ENCODE measurements at places on chromosomes 16 and 17. TPM values are rescaled to one million over a fixed set of nuclear protein-coding genes. Genes with fewer than 3 reads are reported as not detected.

GRCh38 chr17:49734515-49735490, 27.0 kb upstream of the SLC35B1 start:
- no peak for DNase-seq

- DNase-seq, result peak; percentile 88
Measured at GRCh38 chr17:29219378-29220047, 27.1 kb upstream of the CRYBA1 start.

LUC7L3 gene
- 31.5 TPM for total RNA-seq

- DNase-seq, result peak; percentile 90
Measured at GRCh38 chr17:41492351-41492750, 2.6 kb upstream of the KRT36 start.

DNAJA2 gene
- 101 TPM for total RNA-seq

DNA sequence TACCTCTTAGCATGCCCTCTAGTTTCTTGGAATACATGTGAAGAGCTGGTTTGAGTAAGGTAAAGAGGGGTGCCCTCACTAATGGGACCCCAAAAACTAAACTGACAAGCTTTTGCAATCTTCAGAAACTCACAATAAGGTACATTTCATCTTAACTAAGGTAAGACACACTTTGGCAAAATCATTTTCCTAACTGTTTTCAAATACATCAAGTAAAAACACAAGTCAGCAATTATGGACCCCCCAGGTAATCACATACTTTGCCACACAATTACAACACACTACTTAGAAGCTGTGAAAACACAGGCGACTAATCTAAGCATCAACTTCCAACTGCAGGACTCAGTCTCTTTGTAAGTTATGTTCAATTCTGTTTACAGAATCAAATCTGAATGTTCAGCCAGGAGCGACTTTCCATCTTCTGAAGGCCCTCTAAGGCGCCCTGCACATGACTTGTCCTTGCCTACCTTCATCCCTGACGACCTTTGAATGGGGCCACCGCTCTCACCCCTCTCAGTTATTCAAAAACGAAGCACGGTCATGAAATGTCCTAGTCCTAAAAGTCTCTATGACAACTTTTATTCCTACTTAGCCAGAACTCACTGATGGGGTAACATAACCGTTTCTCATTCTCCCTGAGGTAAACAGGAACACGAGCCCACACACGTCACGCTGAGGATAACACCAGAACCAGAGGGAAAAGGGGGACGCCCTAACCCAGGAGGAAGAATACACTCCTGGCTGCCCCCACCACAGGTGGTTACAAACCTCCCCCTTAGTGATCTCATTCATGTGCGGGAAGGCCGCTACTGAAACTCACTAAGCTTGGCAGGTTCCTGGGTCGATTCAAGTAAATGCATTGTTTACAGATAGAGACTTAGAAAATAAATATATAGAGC, 5.5 kb downstream of the CREBBP start:
- no peak for DNase-seq

DNA sequence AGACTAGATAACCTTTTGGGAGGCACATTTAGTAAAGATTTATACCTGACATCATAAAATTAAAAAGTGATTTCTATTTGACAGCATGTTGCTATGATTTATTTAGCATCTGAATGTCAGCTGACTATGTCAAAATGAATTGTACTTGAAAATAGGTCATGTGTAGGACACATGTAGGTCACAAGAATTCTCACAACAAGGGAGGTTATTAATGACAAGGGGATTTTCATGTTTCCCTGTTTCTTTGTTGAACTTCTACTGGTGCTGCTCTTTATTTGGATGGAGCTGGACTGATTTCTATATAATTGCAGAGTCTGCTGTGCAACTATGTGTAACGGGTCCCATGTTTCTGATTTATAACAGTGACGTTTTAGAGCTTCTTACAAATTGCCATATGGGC, 144.4 kb downstream of the CNTNAP4 start:
- DNase-seq, result no peak

DNA sequence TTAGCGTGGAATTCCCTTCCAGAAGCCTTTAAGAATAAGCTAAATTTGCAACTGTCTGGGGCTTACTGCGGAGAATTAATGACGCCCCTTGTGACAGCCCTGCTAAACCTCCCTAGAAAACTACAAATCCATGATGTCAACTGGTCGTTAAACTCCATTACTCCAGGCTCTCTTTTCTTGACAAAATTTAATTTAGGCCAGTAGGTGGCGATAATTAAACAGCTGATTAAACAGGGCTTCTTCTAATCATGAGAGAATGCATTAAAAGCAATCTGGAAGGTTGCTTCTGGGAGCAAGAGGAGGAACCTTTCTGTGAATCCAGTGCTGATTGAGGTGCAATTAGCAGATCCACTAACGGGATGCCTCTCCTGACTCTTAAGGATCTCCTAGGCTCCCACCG, 8.1 kb upstream of the NLRP1 start:
- peak; percentile 57 for DNase-seq

WNT9B gene
- total RNA-seq, result under 0.01 TPM

GRCh38 chr16:48143812-48144368, 11.9 kb downstream of the ABCC12 start:
- no peak for DNase-seq

DNA sequence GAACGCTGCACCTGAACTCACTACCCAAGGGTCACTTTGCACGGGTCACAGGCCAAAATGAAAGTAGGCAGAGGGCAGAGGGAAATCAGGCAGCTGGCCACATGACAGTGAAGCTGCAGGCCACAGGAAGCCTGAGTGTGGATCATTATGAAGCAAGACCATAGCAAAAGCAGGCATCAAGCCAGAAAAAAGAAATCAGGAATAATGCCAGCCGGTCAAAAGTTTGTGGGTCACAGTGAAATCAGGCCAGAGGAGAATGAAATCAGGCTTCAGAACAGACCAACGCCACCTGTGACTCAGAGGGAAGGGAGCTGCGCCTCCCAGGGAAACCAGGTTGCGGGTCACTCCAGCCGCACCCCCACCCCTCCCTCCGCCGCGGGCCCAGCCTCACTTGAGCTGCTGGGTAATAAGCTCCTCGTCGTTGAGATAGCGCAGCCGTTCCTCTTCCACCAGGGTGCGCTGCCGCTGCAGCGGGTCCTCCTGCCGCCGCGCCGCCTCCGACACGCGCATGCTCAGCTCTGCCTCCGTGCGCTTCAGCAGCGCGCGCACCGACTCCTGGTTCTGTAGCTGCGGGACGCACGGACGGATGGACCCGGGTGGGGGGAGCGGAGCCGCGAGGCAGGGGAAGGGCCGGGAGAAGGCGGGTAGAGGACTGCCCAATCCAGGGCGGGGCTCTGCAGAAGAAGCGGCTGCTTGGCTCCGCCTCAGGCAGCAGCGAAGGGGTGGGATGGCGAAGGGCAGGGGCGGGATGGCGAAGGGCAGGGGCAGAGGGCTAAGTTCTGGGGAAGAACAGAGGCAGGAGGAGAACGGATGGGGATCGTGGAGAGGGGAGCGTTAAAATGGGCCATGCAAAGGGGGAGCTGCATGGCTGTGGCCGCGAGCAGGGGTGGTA, 47.7 kb downstream of the SRCIN1 start:
- peak; percentile 93 for DNase-seq

SLC2A4 gene
- not detected for total RNA-seq

KRT26 gene
- not detected for total RNA-seq

CAMTA2 gene
- total RNA-seq, result 15.1 TPM

GRCh38 chr17:75980188-75981018, 1.4 kb downstream of the TEN1 start:
- DNase-seq, result no peak

GRCh38 chr17:7894866-7895265, 6.3 kb downstream of the CHD3 start:
- no peak for DNase-seq

- no peak for DNase-seq
Measured at GRCh38 chr16:51439271-51439670, 288.2 kb upstream of the SALL1 start.

DNA sequence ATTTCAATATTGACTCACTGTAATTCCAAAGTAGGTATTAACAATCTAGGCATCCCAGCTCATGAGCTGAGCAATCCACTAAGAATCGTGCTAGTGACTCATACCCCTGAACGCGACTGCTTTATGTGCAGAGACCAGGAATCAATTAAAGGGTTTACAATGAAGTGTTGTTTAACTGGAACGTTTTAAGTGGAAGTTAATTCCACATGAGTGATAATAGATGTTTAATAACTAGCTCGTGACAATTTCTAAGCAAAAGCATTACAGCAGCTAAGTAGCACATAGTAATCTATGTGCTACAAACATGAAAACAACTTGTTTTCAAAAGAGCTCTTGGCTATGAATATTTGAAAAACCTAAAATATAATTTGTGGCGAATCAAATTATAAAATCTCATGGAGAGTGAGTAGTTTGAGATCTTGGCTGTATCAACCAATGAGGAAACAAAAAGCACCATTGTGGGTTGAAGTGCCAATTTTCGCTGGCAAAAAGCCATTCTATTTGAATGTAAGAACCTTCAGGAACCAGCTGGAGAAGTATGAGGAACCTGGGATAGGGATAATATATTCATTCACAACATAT, 9.4 kb downstream of the GJC1 start:
- DNase-seq, result peak; percentile 89

DERL2 gene
- 29.0 TPM for total RNA-seq

ADAM11 gene
- total RNA-seq, result 0.32 TPM

GRCh38 chr17:36777118-36777517, 160.2 kb upstream of the LHX1 start:
- peak; percentile 8 for DNase-seq

DNA sequence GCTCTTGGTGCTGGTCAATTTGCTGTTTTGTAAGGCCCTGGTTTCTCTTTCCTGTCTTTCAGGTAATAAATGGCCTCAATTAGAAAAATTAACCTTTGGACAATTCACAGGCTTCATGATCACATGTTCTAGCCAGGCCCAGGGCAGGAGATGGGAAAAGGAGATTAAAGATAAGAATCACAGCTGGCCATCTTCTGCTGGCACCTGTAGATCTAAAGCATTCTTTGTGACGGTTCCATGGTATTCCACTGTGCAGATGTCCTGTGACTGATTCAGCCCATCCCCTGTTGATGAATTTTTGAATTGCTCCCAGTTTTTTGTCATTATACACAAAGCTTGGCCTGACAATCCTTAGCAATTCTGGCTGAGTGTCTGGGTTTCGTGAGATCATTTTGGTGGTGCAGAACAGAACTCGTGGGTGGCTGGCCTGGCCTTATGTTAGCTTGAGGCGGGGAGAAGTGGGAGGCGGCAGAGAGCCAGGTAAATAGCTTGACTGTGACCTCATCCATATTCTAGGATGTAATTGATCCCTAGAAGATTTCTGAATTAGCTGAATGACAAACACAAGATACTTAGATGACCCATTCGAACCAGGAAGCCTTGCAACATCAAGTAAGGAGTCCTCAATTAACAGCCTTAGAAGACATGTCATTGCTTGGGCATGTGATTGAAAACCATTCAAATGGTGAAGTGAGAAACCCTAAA, 14.1 kb downstream of the TMC5 start:
- DNase-seq, result no peak

GRCh38 chr17:44117351-44117750, 6.1 kb downstream of the HDAC5 start:
- DNase-seq, result no peak

GRCh38 chr16:56691885-56692284, 9.6 kb downstream of the MT1X start:
- no peak for DNase-seq

- no peak for DNase-seq
Measured at GRCh38 chr16:57472665-57473060, 10.2 kb downstream of the POLR2C start.

DNA sequence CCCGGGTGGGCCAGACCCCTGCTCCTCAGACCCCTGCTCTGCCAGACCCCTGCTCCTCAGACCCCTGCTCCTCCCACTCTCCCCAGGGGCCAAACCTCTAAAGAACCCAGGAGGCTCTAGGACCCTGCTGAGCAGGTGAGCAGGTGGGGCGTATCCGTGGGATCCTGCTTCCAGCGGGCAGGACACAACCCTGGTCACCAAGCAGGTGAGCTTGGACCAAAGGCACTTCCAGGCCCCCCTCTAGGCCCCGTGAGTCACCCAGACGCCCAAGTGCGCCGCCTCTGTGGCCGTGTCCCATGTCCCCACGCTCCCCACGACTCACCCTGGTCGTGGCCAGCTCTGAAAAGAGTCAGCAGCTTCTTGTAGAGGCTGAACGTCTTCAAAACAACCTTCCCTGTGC, 5.0 kb downstream of the CYBC1 start:
- no peak for DNase-seq

DNA sequence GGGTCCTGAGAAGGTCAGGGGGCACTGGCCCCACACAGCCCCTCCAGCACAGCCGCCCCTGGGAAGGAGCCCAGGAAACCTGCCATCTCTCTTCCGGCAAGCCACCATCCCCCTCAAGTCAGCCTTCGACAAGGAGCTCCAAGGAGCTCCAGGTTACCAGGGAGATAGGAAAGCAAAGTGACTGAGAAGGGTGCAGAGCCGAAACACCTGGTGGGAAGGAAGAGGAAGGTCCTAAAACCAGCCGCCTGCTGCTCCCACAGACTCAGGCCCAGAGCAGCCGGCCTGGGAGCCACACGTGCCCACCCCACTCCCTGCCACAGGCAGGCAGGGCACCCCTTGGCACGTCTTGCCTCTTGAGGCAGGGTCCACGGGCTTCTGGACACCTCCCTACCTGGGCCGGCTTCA, 80.7 kb downstream of the TIMM22 start:
- DNase-seq, result no peak

DNA sequence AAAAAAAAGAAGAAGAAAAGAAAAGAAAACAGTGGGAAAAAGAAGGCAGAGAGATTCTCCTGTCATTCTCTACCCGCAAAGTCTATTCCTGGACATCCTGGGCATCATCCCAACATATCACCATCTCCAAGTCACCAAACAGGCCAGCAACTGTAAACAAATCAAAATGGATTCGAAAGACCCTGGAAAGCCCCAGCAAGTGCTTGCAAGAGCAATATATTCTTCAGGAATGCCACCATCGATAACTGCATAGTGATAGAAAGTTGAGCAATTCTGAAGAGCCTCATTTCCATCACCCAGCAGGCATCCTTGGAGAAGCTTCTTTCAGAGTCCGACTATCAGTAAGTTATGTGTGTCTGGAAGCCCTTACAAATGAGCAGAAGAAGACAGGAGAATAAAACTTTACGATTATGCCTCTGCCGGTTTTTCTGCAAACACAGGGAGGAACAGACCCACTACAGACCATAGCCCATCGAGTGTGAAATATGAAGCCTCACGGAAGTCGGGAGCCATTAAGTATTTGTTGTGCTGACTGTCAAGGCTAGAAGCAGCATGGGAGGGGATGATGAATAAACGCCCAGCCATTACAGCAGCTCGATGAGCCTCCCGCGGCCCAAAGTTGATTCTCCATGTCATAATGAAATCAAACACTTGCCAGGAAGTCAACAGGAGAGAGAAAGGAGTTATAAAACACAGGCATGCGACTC, 64.5 kb upstream of the SEC14L1 start:
- peak; percentile 38 for DNase-seq

CDH1 gene
- total RNA-seq, result not detected

PRM2 gene
- total RNA-seq, result not detected

MPV17L gene
- 1.3 TPM for total RNA-seq

ABCA9 gene
- 2.3 TPM for total RNA-seq
